ENCODE measurements at places on chromosomes 1 and 21.

GRCh38 chr1:191831572-191831971, 326.7 kb upstream of the RGS18 start:
- DNase-seq, result no peak

- DNase-seq, result peak; percentile 18
These were observed 197.4 kb downstream of the ADGRL2 start for GRCh38 chr1:81998165-81998564.

DNA sequence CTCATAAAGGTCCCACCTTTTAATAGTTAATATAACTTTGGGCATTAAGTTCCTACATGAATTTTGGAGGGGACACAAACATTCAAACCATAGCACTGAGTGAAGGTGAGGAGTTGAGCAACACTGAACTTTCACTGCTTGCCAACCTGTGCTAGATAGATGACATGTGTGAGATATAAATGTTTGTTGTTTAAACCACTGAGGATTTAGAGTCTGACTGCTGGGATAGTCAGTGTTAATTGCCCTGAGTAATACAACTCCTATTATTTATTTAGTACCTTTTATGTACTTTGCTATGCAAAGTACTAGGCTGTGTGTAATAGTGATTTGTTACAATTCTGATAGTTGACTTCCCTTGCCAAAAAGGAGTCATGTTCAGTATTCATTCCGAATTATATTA, 32.4 kb upstream of the SLC16A1 start:
- DNase-seq, result no peak

- DNase-seq, result no peak
These were observed 417.5 kb downstream of the NCAM2 start for GRCh38 chr21:21415741-21416140.

DNA sequence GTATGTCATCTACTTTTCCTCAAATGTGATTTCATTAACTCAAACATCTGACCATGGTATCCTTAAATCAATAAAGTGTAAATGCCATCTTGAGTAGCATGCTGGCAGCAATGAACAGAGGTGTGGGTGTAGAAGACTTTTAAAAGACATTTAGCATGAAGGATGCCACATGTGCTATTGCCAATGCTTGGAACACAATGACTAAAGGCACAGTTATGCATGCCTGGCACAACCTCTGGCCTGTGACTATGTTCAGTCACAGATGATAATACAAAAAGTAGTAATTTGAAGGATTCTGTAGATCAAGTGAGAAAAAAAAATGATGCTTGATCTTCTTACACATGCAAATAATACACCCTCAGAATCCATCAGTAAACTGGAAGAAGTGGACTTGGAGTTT, 938.9 kb upstream of the ADGRL4 start:
- DNase-seq, result no peak

DNA sequence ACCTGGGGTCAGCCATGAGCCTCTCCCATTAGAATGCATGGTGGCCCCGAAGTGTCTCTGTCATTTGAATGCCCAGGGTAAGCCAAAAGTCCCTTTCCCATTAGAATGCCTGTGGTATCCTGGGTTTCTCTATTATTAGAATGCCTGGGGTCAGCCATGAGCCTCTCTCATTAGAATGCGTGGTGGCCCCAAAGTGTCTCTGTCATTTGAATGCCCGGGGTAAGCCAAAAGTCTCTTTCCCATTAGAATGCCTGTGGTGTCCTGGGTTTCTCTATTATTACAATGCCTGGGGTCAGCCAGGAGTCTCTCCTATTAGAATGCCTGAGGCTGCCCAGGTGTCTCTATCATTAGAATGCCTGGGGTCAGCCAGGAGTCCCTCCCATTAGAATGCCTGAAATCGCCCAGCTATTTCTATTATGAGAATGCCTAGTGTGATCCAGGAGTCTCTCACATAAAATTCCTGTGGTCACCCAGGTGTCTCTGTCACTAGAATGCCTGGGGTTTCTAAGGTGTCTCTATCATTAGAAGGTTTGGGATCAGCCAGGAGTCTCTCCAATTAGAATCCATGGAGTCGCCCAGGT, 65.5 kb downstream of the RNF187 start:
- no peak for DNase-seq
